ENCODE measurements at places on chromosomes 3 and 15.

- DNase-seq: peak; percentile 47
Measured at GRCh38 chr15:42914728-42915497, 5.7 kb downstream of the TTBK2 start.

- no peak for DNase-seq
Measured at GRCh38 chr3:197248341-197248740, 50.1 kb downstream of the DLG1 start.

DNA sequence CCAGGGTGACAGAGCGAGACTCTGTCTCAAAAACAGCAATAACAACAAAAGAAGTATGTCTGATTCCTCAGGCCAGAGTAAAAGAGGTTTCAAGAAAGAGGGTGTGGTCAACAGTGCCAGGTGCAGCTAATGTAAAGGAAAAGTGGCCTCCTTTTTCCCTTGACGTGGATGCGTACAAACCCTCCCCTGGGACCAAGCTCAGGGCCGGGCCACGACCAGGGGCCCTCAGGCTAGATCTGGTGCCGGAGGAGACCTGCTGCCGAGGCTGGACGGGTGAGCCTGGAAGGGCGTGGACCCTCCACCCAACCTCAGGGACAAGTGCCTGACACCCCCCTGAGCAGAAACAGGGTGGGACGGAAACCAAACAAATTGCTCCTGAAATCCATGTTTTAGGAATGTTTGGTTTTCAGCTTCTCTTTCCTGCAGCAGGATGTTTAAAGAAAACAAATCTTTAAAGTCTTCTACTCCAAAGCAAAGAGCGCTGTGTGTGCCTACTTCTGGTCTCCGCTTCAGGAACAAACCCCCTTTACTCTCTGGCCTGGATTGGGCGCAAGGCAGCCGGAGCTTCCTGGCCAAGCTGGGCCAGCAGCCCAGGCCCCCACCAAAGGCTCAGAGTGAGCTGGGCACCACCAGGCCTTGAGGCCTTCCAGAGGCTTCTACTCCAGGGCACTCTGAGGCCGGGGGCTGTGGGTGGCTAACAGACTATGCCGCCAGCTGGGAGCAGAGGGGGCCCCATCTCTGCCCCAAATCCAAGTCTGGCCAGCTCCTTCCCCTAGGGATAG lies 21.4 kb downstream of the ZDHHC19 start:
- no peak for DNase-seq

- DNase-seq: no peak
Measured at GRCh38 chr3:184386047-184386806, 6.4 kb downstream of the CHRD start.

- DNase-seq: no peak
Measured at GRCh38 chr15:72345806-72346205, 25.8 kb upstream of the CELF6 start.

DNA sequence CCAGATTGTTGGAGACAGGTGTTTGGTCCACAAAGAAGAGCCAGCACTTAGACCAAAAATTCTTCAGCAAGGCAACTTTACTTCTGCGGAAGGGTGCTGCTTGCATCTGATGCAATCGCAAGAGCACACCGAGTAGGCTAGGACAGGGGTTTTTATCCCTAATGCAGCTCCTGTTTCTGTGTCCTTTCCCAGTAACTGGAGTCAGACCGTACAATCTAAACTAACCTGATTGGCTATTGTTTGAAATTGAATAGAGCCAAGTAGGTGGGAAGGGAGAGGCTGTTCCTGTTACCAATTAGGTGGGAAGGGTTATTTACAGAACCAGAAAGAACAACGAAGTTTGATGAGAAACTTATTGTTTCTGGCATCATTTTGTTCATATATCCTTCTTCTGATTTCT lies 77.6 kb downstream of the CHCHD4 start:
- DNase-seq: no peak

GRCh38 chr3:24810881-24811280 lies 316.2 kb upstream of the THRB start:
- DNase-seq: no peak

- DNase-seq: no peak
Measured at GRCh38 chr3:126129398-126129891, 45.5 kb upstream of the SLC41A3 start.

DNA sequence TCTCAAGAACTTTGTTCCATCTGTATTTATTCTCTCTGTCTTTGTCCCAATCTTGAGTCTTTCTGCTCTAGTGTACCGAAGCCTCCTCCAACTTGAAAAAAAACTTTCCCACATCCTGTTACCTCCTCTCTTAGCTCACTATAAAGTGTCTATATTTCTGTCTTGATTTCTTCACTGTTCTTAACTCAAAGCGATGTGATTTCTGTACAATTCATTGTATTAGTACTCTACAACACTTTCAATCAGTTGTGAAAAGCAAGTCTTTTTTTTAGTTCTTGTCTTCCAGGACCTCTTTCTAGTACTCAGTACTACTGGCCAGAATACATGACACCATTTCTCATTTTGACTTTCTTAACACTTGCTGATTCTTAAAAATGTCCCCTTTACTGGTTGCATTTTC lies 353.5 kb upstream of the SATB1 start:
- no peak for DNase-seq

DNA sequence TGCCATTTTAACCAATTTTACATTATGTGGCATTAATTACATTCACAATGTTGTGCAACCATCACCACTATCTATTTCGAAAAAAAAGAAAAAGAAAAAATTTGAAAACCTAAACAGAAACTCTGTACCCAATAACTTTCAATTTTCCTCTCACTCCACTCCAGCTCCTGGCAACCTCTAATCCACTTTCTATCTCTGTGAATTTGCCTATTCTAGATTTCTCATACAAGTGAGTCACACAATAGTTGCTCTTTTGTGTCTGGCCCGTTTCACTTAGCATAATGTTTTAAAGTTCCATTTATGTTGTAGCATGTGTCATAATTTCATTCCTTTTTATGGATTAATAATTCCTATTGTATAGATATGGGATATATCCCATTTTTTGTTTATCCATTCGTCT lies 53.3 kb upstream of the TBC1D5 start:
- peak; percentile 6 for DNase-seq

GRCh38 chr3:54533856-54534255 lies 394.0 kb downstream of the LRTM1 start:
- DNase-seq: no peak

GRCh38 chr15:40340038-40340739 lies 550 bp downstream of the CCDC9B start:
- DNase-seq: peak; percentile 81

Measured in SJSA1 (cell line).